RWPE1 (cell line): ENCODE measurements at places on chromosomes 1 and 21.

DNA sequence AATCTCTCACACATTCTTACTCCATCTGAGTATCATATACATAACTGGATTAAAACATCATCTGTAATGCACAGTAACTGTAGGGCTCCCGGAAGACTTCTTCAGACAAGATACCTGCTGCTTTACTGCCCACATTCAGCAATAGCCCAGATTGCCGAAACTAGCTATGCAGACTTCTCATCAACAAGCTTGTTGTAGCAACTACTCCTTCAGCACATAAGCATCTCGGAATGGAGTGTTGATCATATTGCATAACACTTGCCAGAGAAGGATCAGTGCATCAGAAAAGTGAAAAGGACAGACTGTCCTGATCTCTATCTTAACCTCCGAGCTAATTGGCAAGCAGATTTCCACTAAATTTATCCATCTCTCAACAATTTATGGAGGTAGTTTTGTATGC, 354.6 kb upstream of the C1orf87 start:
- no peak for DNase-seq

DNA sequence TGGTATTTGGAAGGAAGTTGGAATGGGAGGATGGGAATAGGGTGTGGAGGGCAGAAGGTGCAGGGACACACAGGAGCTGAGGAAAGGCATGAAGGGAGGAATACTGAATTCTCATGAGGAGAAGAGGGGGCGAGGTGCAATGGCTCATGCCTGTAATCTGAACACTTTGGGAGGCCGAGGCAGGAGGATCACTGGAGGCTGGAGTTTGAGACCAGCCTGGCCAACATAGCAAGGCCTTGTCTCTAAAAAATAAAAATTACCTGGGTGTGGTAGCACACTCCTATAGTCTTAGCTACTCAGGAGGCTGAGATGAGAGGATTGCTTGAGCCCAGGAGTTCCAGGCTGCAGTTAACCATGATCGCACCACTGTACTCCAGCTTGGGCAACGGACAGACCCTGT, 117.3 kb downstream of the DTL start:
- no peak for DNase-seq

DNA sequence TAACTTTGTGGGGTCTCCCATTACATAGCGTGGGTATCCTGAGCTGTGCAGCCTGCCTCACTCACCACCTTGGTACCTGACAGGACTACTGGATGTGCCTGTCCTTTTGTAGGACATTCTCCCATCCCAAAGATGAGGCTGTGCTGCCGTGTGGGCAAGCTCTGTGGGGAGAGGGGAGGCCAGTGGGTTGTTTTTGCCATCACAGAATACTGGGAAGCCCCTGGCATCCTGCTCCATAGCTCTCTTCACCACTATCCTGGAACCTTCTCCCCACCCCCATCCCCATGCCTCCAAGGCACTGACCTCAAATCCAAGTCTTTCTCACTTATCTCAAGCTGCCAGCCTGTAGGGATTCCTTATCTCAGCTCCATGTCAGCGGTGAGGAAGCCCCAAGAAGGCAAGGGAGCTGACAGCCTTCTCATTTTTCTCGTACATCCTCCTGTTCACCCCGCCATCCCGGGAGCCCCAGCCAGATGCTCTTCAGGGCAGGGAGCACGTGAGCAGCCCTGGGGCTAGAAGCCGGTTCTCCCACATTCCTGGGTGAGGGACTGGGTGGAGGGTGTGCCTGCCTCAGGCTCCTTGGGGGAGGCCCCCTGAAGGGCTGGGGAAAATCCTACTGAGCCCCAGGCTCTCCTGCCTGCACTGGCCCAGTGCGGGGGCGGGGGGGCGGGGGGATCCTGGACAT, 2.4 kb upstream of the ELF3 start:
- peak; percentile 100 for DNase-seq

GRCh38 chr1:209531549-209531948, 52.0 kb upstream of the CAMK1G start:
- no peak for DNase-seq

DNA sequence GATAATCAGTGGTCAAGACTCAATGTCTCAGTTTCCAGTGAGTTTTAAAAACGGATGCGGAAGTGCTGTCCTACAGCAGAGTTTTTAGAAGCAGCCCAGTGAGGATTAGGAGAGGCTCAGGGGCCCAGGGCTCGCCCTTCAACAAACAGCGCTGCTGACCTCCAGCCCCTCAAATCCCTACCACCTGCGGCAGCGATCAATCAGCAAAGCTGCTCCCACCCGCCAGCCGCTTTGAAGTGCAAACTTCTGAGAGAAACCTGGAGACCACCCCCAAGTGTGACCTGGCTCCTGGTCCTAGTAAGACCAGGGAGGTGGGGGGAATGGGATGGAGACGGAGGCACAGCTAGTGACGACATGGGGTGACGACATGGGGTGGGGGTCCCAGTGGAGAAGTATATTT, 14.4 kb downstream of the ZBTB17 start:
- DNase-seq: no peak

DNA sequence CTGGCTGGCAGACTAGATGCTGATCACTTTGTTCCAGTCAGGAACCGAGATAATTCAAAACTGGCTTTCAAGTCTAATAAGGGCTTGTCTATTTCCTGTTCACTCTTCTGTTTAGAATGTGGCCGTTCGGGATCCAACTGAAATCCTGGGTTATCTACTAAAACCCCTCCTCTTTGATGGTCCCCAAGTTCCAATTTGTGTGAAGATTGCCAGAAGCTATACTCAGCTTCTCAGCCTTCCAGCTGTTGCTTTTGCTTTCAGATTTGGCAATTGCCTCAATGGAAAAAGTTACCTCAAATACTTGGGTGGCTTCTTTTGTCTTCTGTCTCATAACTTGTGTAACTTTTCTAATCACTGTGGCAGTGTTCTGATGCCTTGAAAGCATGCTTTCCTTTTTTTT, 43.7 kb downstream of the BTBD8 start:
- DNase-seq: no peak

GRCh38 chr1:99550198-99550597, 95.7 kb upstream of the PALMD start:
- no peak for DNase-seq

- DNase-seq: peak; percentile 98
Observed at GRCh38 chr1:23344111-23344986, at the start of gene HNRNPR. TSS of gene HNRNPR (minus strand) at chr1:23344284. CDS start at chr1:23341008, 3,276 bp downstream.

DNA sequence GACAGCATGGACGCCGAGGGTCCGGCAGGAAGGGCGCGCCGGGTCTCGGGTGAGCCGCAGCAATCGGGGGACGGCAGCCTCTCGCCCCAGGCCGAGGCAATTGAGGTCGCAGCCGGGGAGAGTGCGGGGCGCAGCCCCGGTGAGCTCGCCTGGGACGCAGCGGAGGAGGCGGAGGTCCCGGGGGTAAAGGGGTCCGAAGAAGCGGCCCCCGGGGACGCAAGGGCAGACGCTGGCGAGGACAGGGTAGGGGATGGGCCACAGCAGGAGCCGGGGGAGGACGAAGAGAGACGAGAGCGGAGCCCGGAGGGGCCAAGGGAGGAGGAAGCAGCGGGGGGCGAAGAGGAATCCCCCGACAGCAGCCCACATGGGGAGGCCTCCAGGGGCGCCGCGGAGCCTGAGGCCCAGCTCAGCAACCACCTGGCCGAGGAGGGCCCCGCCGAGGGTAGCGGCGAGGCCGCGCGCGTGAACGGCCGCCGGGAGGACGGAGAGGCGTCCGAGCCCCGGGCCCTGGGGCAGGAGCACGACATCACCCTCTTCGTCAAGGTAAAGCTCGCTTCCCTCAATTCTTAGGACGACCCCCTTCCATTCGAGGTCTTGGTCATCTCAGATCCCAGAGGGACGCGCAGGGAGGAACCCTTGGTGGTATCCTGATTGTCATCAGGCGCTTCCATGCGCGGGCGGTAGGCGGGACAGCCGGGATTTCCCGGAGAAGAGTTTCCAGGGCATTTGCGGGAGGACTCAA, 1.6 kb downstream of the CLIC6 start:
- no peak for DNase-seq
